ENCODE measurements at places on chromosomes 3 and 15.

GRCh38 chr3:168802766-168803165, 707.0 kb upstream of the GOLIM4 start:
- no peak for DNase-seq

- DNase-seq, result no peak
These were observed 2.7 kb downstream of the HERC1 start for GRCh38 chr15:63831041-63831440.

DNA sequence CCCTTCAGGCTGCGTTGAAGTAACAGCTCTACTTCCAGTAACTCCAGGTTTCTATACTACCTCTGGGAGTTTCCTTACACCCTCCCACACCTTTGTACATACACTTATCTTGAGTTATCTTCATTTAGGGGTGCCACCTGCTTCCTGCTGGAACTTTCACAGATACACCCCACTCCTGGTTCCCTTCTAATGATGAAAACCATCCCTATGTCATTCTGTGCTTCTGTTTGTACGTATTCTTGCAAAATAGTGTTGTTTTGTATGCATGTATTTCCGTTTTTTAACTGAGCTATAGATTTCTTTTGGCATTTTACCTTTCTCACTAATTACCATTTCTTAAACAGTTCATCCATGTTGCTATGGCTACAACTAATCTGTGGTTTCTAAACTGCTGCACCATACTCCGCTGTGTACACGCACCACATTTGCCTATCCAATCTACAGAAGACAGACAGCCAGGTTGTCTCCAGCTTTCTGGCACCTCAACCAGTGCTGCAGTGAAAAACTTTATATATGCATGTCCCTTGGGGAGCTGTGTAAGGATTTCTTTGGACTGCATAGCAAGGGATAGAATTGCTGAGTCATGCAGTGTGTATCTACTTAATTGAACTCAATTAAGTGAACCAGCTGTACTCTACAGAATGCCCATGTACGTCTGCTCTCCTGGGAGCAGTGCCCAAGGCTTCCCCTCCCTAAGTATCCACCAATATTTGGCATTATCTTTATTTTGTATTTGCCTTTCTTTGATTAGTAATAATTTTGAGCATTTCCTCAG, 61.4 kb upstream of the ST8SIA2 start:
- no peak for DNase-seq

GRCh38 chr3:101453961-101454360, 59.1 kb downstream of the SENP7 start:
- DNase-seq, result peak; percentile 28

DNA sequence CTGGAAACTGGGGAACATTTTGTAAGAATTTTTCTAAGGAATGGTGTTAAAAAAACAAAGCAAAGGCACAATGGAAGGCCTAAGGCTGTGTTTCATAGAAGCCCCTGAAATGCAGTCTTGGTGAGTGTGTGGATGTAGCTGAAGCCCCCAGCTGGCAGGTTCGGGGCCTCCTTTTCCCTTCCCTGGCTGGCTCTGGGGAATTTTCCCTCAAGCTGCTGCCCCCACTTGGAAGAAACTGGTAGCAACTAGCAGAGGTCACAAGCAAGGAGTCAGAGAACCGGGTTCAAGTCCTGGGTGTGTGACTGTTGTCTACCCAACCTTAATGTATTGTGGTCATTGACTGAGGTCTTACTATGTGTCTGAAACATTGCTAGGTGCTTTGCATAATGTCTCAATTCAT, 85.3 kb upstream of the MYZAP start:
- DNase-seq, result no peak

DNA sequence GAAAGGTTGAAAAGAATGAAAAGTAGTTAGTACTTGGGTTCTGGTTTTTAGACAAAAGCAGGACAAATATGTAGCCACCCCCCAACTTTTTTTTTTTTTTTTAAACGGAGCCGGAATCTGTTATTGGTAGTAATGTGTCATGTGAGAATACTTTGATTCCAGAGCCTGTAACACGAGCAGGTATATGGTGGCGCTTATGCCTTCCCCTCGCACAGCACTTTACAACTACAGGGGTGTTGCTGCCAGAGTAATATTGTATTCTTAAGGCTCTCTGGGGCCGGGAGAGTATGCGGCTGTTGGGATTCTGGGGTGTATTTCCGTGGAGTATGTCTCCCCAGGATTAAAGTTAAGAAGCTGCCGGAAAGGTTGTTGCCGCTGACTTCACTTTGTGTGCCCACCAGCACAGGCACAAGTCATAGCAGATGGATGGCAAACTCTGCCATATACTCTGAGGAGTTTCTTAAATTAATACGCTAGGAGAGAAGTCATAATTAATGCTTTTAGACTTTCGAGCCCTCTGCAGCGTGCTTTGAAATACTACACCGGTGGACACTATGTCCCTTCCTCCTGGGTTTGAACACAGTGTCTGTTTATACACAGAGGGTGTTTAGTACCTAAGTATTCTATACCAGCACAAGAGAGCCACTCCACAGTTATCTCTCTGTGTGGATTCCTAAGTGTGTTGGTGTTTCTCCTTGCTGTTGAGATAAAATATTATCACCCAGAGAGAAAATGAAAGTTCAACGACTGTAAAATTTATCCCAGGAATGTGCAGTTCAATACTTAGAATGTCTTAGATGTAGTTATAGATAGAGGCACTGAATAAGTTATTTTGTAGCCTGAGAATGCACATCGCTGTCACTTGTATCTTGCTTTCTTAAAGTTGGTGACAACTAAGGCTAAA, 1.4 kb downstream of the MBNL1 start:
- DNase-seq, result peak; percentile 46

DNA sequence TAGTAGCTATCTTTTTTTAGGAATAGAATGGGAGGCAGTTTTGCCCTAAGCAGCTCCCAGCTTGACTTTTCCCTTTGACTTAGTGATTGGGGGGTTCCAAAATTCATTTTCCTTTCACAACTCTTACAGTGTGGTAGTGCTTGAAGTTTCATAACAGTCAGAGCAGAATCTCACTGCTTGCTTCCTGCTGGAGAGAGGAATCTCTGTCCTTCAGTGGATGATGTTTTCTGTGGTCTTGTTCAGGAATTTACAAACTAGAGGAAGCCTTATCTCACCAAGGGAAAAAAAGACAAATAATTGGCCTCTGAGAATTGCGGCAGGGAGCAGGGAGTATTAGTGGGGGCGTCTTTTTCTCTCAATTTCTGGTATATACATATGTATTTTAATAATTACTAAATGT, 326.6 kb upstream of the C2CD4B start:
- DNase-seq, result no peak

All from foreskin fibroblast (primary cell).